ENCODE measurements at places on chromosomes 2 and 18. TPM values are rescaled to one million over a fixed set of nuclear protein-coding genes. Genes with fewer than 3 reads are reported as not detected.

GRCh38 chr18:363301-364085 lies 95.6 kb upstream of the THOC1 start:
- H3K4me3 ChIP-seq, result no peak overlapping the region
- DNase-seq, result no peak
- H3K27ac ChIP-seq, result no peak overlapping the region
- peaks cover 16% of the 10 kb centered on the region for H3K4me1 ChIP-seq

DNA sequence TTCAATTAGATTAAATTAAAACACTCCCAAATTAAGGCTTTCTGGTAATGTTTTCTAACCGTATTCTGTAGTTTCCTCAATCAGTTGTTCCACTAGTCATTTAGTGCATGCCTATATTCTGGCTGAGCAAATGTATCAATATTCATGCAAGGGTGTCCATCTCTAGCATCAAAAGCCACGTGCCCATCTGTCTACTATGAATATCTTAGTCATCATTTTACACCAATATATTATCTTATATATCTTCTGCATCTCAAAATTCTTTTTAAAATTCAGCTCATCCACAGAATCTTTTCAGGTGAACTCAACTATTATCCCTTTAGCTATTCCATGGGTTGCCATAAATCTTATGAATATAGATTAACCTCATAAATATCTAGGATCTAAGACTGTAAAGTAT lies 488.2 kb downstream of the PARD3B start:
- peaks cover 3% of the 10 kb centered on the region for H3K4me1 ChIP-seq
- no peak for DNase-seq
- H3K4me3 ChIP-seq, result no peak overlapping the region
- H3K27ac ChIP-seq, result no peak overlapping the region

The COMMD1 gene
- total RNA-seq, result 48.2 TPM

The SRD5A2 gene
- not detected for total RNA-seq

The NETO1 gene
- total RNA-seq, result 5.5 TPM

- H3K36me3 ChIP-seq, result no peaks in the 10 kb centered on the region
- no peaks in the 10 kb centered on the region for H3K4me1 ChIP-seq
- DNase-seq, result no peak
- no peaks in the 10 kb centered on the region for H3K27me3 ChIP-seq
- H3K4me3 ChIP-seq, result no peak overlapping the region
Observed at GRCh38 chr2:194260185-194260584, 1396.8 kb upstream of the SLC39A10 start.

DNA sequence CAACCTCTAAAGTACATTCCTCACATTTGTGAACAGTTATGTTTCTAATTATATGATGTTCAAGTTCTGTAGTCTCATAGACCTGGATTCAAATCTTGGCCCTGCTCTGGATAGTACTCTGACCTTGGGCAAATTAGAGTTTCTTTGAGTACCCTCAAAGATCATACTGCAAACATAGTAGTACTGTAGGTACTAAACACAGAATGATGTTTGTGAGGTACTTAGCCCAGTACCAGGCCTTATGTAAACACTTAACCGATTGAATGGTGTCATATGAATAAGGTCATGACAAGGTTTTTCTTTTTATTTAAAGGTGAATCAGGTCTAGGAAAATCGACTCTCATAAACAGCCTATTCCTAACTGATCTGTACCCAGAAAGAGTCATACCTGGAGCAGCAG lies 19.1 kb downstream of the SEPTIN2 start:
- no peak for DNase-seq
- H3K4me3 ChIP-seq, result no peak overlapping the region
- H3K27me3 ChIP-seq, result peaks cover 2% of the 10 kb centered on the region
- H3K4me1 ChIP-seq, result no peaks in the 10 kb centered on the region
- peaks cover 4% of the 10 kb centered on the region for H3K36me3 ChIP-seq
- H3K27ac ChIP-seq, result no peak overlapping the region

GRCh38 chr2:160425434-160426151 lies 68.0 kb downstream of the RBMS1 start:
- H3K4me1 ChIP-seq, result peaks cover 9% of the 10 kb centered on the region
- peaks cover 10% of the 10 kb centered on the region for H3K36me3 ChIP-seq
- DNase-seq, result no peak
- H3K27ac ChIP-seq, result no peak overlapping the region
- peaks cover 2% of the 10 kb centered on the region for H3K27me3 ChIP-seq

GRCh38 chr2:230984393-230985220 lies 11.3 kb upstream of the SPATA3 start:
- H3K27me3 ChIP-seq, result no peaks in the 10 kb centered on the region
- H3K36me3 ChIP-seq, result no peaks in the 10 kb centered on the region
- DNase-seq, result no peak
- no peak overlapping the region for H3K27ac ChIP-seq
- no peak overlapping the region for H3K4me3 ChIP-seq
- peaks cover 6% of the 10 kb centered on the region for H3K4me1 ChIP-seq

DNA sequence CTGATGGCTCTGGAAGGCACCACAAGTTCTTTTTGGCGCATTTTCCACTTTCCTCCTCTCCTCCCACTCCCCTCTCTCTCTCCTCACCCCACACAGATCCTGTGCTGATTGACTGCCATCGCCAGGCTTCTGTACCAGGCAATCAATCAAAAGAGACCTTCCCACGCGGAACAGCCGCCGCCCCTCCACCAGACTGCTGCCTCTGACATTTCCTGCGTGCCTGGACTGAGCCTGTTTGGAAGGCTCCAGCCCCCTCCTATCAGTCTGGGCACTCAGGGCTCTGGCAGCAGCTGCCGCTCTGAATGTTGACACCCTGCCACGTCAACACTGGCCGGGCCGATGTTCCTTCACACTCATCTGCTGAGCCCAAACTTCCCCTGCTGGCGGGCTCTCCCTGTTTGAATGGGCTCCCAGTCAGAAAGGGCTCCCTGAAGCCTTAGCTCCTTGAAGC lies 467.7 kb downstream of the EPHA4 start:
- no peak overlapping the region for H3K4me3 ChIP-seq
- peaks cover 3% of the 10 kb centered on the region for H3K27me3 ChIP-seq
- H3K27ac ChIP-seq, result no peak overlapping the region
- peak; percentile 17 for DNase-seq
- peaks cover 6% of the 10 kb centered on the region for H3K4me1 ChIP-seq
- no peaks in the 10 kb centered on the region for H3K36me3 ChIP-seq

DNA sequence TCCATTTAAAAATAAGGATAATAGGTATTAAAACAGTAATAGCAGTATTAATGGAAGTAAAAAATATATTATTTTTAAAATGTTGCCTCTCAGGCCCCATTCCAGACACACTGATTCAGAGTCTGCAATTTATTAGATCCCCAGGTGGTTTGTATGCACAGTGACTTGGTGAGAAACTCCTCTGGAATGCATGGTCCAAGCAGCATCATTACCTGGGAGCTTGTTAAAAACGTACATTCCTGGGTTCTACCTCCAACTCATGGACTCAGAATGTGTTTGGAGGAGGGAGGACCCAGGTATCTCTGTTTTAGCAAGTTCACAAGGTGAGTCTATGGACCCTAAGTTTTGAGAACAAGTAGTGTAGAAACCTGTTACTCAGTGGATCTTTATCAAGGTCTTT lies 95.6 kb downstream of the ITGA4 start:
- H3K36me3 ChIP-seq, result no peaks in the 10 kb centered on the region
- DNase-seq, result no peak
- peaks cover 2% of the 10 kb centered on the region for H3K27me3 ChIP-seq
- H3K27ac ChIP-seq, result no peak overlapping the region
- peaks cover 6% of the 10 kb centered on the region for H3K4me1 ChIP-seq

DNA sequence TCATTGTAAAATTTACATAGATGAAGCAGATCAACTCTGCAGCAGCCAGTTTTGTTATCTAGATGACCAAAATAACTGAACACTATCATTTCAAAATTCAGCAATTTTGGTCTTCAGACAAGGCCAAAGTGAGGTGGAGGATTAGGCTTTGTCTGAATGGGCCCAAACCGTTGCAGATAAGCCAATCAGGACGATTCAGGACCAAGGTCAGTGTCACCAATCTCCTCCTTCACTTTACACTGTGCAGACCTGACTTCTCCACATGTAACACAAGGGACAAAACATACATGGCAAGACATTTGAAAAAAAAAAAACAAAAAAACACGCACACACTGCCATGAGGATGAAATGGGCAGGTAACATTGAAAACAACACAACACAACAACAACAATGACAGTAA lies 211.2 kb downstream of the NAPG start:
- H3K36me3 ChIP-seq, result peaks cover 4% of the 10 kb centered on the region
- no peaks in the 10 kb centered on the region for H3K4me1 ChIP-seq
- no peaks in the 10 kb centered on the region for H3K27me3 ChIP-seq
- H3K27ac ChIP-seq, result no peak overlapping the region
- no peak overlapping the region for H3K4me3 ChIP-seq

The OSBPL6 gene
- total RNA-seq, result 14.4 TPM

The ITGB6 gene
- not detected for total RNA-seq

Data from glutamatergic neuron (in vitro differentiated cells).